Activated T-cell treated with anti-CD3 and anti-CD28 coated beads for 24 hours (primary cell): ENCODE measurements at places on chromosomes 4 and X.

GRCh38 chr4:169159624-169160171 lies 111.1 kb downstream of the SH3RF1 start:
- DNase-seq = no peak

DNA sequence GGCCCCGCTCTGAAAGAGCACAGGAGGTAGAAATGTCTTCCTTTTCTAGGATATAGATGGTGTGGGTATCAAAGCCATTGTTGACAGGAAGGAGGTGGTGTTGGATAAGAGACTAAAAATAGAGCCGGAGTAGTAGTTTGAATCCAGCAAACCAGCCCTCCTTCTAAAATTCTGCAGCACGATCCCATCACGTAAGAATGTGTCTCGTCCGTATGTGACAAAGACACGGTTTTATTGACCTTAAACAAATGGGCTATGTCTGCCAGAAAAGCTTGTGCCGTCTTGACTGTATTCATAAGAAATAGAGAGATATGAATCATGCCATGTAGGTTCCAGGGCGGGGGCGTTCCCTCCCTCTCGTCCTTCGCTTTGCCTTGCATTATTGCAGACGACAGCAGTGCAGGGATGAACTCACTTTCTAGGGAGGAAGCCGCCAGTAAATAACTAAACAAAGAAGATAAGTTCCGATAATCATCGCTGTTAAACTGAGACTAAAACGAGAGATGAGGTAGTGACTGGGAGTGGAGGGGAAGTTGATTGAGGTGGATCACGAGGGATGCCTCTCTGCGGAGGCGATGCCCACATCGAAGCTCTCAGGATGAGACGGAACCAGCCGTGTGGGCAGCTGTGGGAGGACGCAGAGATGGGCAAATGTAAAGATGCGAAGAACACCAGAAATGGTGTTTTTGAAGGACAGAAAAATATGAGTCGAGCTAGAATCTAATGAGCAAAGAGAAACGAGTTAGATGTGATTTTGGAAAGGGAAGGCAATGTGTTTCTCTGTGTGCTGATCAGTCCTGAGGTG lies 3.4 kb downstream of the TENM3 start:
- no peak for DNase-seq

GRCh38 chrX:55452833-55453124 lies 852 bp downstream of the MAGEH1 start:
- no peak for DNase-seq

GRCh38 chr4:8279321-8280157 lies 10.0 kb downstream of the HTRA3 start:
- DNase-seq = no peak

GRCh38 chr4:154044108-154044531 lies 255.2 kb upstream of the SFRP2 start:
- no peak for DNase-seq

GRCh38 chr4:100367451-100367850 lies 150.4 kb downstream of the EMCN start:
- no peak for DNase-seq

GRCh38 chrX:120380699-120381098 lies 18.8 kb downstream of the ATP1B4 start:
- DNase-seq = no peak

DNA sequence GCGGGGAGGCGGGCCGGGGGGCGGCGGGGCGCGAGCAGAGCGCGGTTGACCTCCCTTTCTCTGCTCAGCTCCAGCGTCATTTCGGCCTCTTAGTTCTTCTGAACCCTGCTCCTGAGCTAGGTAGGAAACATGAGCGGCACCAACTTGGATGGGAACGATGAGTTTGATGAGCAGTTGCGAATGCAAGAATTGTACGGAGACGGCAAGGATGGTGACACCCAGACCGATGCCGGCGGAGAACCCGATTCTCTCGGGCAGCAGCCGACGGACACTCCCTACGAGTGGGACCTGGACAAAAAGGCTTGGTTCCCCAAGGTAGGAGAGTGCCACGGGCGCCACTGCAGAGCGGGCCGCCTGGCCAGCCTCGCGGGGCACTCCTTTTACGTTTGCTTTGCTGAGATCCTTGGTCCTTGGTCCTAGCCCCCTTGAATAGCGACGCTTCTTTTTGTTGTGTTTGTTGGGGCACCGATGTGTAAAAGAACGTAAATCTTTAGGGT lies at the start of gene HTATSF1:
HTATSF1 (plus strand) TSS at position 37 of the 497 bp plus-strand sequence; CDS start at position 130, 93 bp downstream.
- no peak for DNase-seq

- DNase-seq = no peak
Measured at GRCh38 chrX:3181846-3182245, 140.6 kb downstream of the ARSF start.

DNA sequence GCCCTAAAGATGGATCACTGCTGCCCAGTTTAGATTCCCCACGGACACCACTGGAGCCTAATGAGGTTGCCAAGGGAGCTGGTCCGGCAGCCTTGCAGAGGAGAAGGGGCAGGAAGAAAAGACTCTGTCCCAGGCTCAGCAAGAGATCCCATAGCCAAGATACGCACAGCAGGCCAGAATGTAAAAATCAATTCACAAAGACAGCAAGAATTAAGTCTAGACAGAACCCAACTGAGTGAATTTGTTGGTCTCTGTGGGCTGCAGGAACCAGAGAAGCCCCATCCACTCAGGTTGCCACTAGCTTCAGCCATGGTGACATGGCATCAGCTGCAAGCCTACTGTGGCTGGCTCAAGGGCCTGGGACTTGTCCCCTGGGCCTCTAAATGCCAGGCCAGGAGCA lies 22.9 kb downstream of the TSC22D3 start:
- no peak for DNase-seq

GRCh38 chrX:16807976-16808542 lies 21.8 kb downstream of the TXLNG start:
- DNase-seq = no peak

GRCh38 chrX:38206036-38206435 lies 14.6 kb downstream of the SRPX start:
- no peak for DNase-seq

DNA sequence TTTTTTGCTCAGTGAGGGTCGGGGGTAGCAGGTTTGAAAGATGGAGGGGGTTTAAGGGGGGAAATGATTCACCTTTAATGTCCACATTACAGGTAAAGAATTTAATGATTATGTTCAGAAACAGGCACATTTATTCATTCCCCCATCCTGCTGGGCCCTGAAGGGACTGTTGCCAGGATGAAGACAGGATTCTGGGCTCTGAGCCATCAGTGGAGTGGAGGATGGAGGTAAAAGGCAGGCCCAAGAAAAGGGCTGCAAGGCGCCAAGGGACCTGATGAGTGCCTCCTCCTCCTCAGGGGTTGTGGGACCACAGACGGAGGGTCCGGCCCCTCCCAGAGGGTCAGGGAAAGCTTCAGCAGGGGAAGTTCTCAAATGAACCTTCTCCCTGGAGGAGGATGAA lies 40.4 kb upstream of the PROM1 start:
- DNase-seq = no peak
